Activated T-helper 2 cell treated with anti-CD3 and anti-CD28 coated beads, Interferon-gamma antibody, Interleukin-2, Interleukin-4, amounts not matched to agents 10 μg/mL and 5 μg/mL and 100 μg/mL, durations not matched to agents 14 hours and 24 hours and 36 hours (primary cell): ENCODE measurements at places on chromosomes 3 and 15. TPM values are rescaled to one million over a fixed set of nuclear protein-coding genes. Genes with fewer than 3 reads are reported as not detected.

Gene SI
- total RNA-seq, result not detected in 2 replicates

Gene SGO1
- total RNA-seq, result 19.2 and 20.8 TPM in 2 replicates

Gene CACNA2D3
- total RNA-seq, result not detected in 2 replicates

Gene COL8A1
- not detected in 2 replicates for total RNA-seq

Gene NR1I2
- 0.11 TPM in 2 replicates for total RNA-seq

Gene OXTR
- total RNA-seq, result 0.90 and 1.5 TPM in 2 replicates
